ENCODE measurements at places on chromosomes 6 and 20.
A peak's percentile ranks its signal among the peaks of the same experiment; 100 is the strongest.

- DNase-seq, result no peak
Measured at GRCh38 chr6:153989989-153990388, 49.1 kb upstream of the OPRM1 start.

DNA sequence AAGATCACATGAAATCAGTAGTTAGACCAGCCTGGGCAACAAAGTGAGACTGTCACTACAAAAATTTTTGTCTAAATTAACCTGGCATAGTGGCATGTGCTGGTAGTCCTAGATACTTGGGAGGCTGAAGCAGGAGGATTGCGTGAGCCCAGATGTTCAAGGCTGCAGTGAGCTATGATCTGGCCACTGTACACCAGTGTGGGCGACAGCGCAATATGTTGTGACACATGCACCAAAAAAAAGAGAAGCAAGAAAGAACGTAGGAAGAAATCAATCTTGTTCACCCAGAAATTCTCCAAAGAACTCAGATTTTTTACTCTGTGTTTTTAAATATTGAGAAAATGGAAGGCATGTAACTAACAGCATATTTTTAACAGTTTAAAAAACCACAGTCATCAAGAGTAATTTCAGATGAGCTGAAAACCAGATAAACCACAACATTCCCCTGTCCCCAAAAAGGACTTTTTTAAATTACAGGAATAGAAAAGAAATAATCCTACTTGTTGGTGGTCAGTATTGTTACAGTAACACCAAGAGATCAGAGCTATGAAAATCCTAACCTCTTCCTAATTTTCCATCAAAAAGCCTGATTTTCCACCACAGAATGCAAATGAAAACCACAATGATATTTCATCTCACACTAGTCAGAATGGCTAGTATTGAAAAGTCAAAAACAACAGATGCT lies 240.2 kb downstream of the KHDC1L start:
- DNase-seq, result no peak

DNA sequence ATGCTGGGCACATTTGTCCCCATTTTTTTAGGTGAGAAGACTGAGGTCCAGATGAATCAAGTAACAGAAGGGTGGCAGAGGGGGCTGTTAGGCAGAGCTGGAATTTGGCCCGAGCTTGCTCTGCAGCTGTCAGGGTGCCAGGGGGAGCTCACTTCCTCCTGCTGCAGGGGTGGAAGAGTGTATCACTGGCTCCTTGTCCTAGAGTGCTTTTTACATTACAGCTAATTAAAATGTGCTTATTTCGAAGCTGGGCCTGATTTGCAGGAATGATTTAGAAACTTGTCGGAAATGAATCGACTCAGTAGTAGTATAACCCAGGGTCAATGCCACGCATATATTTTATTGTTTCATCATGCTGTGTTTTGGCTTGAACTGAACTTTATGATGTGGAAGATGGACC lies 11.1 kb downstream of the TOX2 start:
- peak; percentile 16 for DNase-seq

DNA sequence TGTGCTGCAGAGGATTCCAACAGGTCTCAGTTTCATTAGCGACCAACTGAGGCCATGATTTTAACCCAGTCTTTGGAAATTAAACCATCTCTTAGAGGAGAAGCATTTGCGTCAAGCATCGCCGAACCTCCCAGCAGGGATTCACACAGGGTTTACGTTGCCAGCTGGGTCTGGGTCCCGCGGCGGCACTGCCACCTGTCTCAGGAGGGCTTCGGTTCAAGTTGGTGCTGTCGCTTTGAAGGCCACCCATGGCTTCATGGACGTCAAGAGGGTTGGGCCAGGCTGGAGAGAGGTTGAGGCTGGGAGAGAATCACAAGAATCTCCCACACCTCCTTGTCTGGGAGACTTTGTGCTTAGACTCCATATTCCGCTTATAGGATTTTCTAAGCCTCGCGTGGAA lies 43.0 kb upstream of the FRMD1 start:
- no peak for DNase-seq

DNA sequence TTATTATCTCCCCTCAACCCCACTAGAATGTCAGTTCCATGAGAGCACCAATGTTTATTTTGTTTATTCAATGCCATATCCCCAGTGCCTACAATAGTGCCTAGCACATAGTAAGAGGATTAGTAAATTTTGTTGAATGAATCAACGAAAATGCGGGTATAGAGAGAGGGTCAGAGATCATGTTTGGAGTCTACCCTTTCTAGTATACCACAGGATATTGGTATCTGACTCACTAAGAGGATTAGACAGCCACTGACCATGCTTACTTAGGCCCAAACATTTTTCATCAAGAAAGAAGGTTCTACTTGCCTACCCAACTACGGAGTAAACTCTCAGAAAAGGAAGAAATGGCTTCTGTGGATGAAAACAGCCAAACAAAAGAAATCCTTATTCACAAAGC lies 356.8 kb downstream of the BTBD9 start:
- DNase-seq, result no peak

DNA sequence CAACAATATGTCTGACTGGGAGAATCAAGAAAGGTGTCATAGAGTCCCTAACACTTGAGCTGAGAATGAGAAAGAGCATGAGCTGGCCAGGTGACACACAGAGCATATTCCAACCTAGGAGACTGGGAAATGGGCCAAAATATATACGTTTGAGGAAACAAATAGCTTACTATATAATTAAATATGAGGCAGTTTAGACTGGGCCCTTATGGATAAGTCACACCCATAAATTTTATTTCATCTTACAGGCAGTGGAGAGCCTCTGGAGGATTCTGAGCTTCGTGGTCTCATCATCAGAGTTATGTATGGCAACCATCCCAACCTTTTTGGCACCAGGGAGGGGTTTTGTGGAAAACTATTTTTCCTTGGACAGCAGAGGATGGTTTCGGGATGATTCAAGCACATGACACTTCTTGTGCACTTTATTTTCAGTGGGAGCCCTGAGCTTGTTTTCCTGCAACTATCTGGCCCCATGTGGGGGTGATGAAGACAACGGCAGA lies 12.9 kb upstream of the NQO2 start:
- DNase-seq, result no peak

GRCh38 chr6:122726649-122727048 lies 52.9 kb upstream of the FABP7 start:
- DNase-seq, result peak; percentile 31

- peak; percentile 81 for DNase-seq
Measured at GRCh38 chr20:53739799-53740785, 146.5 kb upstream of the ZNF217 start.

GRCh38 chr6:26016963-26017631 lies 54.5 kb downstream of the TRIM38 start:
- DNase-seq, result no peak

DNA sequence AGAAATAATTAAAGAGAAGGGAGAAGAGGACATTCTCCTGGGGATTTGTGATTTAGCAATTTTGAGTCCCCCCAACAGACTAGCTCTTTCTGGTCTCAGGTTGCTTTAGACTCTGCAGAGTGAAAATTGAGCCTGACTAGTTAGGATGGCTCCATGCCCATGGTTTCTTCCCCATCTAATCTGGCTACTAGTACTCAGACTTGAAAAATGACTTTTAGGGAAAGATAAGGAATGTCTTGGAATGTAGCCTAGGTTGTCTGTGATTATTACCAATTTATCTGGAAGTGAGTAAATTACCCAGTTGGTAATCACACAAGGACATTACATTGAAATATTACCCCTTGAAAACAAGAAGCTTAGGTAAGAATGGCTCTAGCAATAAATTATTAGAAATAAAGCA lies 4.2 kb downstream of the BEND6 start:
- DNase-seq, result no peak

- DNase-seq, result no peak
Measured at GRCh38 chr6:3108746-3109414, 9.6 kb upstream of the BPHL start.

- no peak for DNase-seq
Measured at GRCh38 chr20:55761100-55761499, 244.2 kb downstream of the CBLN4 start.

- no peak for DNase-seq
Measured at GRCh38 chr20:33908336-33908735, 85.4 kb upstream of the RALY start.

DNA sequence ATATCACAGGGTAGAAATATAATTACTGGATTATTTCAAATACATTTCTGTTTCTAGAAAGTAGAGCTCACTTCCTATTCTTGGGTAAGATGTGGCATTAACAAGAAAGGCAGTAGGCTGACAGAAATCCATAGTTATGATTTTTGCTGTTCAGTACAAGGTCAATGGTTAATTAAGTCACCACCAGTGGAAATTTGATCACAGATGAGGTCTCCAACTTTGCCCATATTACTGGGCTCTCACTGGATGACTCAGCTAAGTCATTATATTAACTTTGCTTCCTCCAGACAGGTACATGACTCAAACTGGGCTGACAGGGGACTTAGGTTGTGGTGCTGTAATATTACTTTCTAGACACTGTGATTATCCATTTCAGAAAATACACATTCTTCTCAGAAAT lies 212.4 kb downstream of the GRIK2 start:
- DNase-seq, result no peak

- DNase-seq, result peak; percentile 60
Measured at GRCh38 chr6:111565326-111566221, 40.1 kb downstream of the TRAF3IP2 start.

DNA sequence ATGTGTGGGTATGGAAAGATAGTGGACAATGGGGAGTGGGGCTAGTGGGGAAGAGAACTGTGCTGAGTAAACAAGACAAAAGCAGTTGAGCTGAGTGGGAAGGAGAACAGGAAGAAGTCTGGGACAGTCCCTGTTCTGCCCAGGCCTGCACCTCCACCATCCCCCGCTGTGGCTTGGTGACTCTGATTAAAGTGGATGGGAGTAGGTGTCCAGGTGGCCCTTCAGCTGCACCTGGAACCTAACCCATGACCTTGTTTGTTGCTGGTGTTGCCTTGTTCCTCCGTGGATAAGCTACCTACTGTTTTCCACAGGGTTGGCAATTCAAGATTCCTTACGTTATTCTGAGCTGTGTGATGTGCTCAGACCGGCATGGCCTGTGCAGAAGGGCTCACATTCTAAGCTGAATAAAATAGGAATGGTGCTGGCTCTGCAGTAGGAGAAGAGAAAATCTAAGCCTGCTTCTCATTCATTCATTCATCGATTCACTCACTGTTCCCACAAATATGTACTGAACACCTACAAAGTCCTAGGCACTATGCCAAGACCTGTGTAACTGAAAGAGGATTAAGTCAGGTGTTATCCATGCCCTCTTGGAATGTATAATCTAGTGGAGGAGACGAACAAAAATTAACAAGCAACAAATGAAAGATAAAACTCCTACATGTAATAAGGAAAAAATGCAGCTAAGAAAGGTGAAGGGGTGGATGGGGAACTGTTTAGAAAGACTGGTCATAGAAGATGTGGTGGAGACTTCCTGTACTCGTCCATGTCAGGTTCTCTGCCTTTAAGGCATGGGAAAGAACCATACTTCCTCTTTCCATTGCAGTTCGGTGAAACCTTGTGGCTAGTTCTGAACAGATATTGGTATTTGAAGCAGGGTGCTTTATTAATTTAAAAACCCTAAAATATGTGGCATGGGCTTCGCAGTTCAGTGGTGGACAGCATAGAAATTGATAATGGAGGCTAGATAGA lies 10.1 kb upstream of the CALHM6 start:
- DNase-seq, result no peak

GRCh38 chr6:128036808-128037570 lies 136.1 kb upstream of the THEMIS start:
- no peak for DNase-seq

DNA sequence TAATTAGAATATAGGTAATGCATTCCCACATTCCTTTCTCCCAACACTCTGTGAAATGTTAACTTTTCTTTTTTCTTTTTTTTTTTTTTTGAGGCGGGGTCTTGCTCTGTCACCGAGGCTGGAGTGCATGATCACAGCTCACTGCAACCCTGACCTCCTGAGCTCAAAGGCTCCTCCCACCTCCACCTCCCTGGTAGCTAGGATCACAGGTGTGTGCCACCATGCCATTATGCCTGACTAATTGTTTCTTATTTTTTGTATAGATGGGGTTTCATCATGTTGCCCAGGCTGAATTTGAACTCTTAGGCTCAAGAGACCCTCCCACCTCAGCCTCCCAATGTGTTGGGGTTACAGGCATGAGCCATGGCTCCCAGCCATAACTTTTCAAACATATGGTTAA lies 135.7 kb upstream of the SHLD1 start:
- no peak for DNase-seq

DNA sequence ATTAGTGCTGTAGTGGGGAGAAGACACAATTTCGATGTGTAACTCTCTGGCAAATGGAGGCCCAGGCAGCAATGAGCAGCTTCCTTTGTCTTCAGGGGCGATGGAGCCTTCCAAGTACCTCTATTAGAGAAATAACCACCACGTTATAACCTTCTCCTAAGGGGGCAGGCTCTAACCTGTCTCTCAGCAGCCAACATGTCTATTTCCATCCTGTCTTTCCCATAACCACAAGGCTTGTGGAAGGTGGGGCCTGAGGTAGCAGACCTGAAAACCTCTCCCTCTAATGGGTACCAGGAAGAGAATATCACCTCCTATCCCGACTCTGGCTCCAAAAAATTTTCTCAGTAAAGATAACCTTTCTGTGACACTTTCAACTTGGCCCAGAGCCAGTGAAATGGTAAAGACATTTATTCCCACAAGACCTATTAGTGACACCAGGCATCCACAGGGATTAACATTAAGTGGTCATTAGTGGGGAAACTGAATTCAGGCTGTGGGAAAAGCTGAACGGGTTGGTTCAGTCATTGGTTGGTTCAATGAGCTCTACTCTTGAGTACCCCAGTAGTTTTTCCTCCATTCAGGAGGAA lies 4.0 kb downstream of the PEX6 start:
- no peak for DNase-seq

DNA sequence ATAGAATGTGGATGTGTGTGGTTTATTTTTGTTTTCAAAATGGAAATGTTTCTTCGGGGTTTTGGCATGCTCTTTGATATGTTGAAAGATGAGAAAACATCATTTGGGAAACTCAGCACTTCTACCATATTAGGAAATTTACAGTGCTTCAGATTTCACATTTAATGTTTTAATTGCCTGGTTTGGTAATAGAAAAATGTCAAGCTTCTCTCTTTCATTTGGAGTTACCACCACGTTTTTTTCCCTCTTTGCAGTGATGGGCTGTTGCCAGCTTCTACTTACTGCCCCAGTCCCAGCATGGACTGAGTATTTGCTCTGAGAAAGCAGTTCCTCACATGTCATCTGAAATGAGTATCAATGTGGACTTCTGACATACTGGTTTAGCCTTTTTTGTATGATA lies 267.7 kb downstream of the PRL start:
- DNase-seq, result no peak

DNA sequence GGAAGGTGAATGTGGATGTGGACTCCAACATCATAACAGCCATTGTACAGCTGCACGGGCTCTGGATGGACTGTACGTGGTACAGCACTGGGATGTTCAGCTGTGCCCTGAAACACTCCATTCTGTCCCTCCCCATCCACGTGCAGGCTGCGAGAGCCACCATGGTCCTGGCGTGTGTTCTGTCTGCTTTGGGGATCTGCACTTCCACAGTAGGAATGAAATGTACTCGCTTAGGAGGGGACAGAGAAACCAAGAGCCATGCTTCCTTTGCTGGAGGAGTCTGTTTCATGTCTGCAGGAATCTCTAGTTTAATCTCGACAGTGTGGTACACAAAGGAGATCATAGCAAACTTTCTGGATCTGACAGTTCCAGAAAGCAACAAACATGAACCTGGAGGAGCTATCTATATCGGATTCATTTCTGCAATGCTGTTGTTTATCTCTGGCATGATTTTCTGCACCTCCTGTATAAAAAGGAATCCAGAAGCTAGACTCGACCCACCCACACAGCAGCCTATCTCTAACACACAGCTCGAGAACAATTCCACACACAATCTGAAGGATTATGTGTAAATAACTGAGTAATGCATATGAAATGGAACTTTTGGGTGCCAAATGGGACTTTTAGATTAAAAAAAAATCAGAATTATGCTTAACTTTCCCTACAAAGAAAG lies 12.1 kb downstream of the CLDN20 start:
- no peak for DNase-seq

- DNase-seq, result no peak
Measured at GRCh38 chr6:104969108-104969507, 12.2 kb downstream of the LIN28B start.

Data from NCI-H526 (cell line).